ENCODE measurements at places on chromosomes 13 and 19.
A peak's percentile ranks its signal among the peaks of the same experiment; 100 is the strongest.

- DNase-seq = no peak
Observed at GRCh38 chr19:46298479-46299003, 1.7 kb downstream of the HIF3A start.

DNA sequence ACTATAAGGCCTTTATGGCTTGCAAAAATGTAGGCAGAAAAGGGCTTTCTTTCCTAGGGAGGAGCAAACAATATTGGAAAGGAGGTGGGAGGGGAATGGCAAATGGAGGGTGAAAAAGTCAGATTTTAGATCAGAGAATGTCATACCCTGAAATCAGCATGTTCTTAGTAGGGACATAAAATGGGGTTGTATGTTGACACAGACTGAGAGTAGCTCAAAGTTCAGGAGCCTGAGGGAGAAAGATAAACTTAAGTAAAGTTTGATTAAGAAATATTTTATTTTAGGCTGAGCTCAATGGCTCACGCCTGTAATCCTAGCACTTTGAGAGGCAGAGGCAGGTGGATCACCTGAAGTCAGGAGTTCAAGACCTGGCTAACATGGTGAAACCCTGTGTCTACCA lies 83.8 kb downstream of the ZNF737 start:
- DNase-seq = no peak

DNA sequence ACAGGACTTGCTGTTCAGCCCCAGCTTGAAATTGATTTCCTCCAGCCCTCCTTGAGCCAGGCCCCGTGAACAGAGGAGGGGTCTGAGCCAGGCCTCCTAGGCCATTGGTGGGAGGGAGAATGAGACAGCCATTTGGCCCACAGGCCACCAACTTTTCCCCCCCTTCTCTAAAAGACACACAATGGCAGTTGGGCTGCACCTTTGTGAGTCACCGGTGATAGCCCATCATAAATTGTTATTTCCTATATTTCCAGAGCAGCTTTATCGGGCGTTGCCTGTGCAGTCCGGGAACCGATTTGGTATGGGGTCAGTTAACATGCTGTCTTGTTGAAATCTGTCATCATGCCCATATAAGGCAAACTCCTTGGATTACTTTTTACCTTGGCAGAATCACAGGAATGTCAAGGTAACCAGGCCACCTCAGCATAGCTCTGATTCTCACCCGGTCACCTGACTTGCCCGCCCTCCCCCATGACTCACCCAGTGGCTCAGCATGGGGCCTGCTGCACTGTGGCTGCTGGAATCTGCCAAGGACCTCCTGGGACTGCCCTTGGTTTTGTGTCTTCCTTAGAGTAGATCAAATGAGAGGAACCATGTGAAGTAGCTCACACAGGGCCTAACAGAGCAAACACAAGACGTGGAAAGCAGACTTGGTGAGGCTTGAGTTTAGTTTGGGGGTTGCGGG lies 36.1 kb downstream of the ACTN4 start:
- DNase-seq = no peak

DNA sequence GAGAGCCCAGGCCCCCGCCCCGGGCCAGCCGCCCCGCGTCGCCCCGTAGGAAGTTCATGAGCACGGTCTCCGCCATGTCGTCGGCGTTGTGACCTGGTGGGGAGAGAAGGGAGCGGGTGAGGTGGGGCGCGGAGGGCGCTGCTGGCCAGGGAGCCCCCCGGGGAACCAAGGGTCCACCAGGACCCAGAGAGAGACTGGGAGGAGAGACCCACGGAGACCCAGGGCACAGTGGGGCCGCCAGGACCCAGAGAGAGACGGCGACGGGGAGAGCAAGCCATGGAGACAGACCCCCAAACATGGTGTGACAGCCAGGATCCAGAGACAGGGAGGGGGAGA lies 9.2 kb downstream of the CTU1 start:
- no peak for DNase-seq

DNA sequence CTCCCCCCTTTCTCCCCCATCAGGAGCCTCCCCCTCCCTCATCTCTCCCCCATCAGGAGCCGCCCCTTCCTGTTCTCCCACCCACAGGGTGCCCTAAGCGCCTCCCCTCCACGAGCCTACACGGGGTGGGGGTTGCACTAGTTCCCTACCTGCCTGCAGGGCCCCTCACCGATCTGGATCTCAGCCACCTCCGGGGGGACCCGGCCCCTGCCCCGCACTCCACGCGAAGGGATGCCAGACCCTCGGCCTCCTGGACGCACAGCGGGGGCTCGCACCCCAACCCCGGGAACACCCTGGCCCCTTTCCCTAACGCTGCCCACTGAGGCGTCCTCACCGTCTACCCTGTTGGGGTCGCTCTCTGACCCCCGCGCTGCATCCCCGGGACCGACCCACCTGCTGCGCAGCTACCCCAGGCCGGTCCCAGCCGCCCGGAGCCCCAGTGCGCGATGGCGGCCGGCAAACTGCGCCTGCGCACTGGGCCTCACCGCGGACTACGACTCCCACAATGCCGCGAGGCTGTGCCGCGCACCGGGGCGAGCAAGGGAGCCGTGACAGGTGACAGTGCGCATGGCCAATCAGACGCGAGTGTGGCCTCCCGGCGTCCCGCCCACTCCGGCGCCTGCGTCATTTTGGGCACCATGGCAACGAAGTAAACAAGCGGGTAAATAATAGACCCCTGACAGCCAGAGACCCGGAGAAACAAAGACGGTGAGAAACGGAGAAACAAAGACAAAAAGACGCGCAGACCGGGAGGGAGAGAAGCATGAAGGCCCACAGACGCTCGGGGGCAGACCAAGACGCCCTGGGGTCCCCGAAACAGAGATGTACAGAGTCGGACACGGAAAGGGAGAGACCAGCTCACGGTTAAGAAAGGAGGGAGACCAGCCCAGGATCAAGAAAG lies at the start of gene ZSCAN18:
Gene ZSCAN18 (minus strand): TSS at position 451 of the 901 bp plus-strand sequence. CDS start 7,964 bp downstream, outside the sequence.
- DNase-seq = peak; percentile 91

DNA sequence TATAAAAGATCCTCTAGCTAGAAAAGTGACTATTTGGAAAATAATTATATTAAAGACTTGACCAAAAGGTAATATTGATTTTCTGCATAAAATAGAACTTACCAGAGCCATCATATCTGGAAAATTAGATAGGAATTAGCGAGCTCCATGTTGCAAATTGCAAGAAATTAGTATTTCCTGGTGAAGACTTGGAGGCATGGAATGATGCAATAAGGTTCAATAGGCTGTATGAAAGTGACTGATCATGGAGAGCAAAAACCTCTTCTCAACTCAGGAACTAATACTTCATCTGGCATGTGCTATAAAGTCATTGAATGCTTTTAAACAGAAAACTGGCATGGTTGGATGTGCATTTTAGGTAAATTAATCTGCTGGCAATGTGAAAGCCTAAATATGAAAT lies 66.3 kb upstream of the UFM1 start:
- DNase-seq = no peak

DNA sequence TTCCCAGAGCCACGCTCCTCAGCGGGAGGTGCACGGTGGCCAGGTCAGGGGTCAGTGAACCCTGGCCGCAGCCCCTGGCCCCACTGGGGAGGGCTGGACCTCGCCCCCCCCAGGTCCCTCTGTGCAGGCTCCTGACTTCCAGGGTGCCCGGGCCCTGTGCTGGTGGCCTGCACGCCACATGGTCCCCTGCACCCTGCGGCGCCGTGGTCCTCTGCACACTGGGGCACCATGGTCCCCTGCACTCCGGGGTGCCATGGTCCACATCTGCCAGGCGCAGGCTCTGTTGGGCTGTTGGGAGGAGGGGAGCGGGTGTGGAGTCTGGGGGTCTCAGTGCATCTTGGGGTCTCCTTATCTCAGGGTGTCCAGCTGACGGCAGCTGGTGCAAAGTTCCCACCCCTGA lies 23.3 kb upstream of the TMEM255B start:
- no peak for DNase-seq

- no peak for DNase-seq
Observed at GRCh38 chr19:13214036-13214730, 64.0 kb downstream of the IER2 start.

GRCh38 chr13:33089311-33089710 lies 73.1 kb downstream of the KL start:
- DNase-seq = no peak

Data from Jurkat, Clone E6-1 (cell line).